ENCODE measurements at places on chromosomes 1 and 21.

DNA sequence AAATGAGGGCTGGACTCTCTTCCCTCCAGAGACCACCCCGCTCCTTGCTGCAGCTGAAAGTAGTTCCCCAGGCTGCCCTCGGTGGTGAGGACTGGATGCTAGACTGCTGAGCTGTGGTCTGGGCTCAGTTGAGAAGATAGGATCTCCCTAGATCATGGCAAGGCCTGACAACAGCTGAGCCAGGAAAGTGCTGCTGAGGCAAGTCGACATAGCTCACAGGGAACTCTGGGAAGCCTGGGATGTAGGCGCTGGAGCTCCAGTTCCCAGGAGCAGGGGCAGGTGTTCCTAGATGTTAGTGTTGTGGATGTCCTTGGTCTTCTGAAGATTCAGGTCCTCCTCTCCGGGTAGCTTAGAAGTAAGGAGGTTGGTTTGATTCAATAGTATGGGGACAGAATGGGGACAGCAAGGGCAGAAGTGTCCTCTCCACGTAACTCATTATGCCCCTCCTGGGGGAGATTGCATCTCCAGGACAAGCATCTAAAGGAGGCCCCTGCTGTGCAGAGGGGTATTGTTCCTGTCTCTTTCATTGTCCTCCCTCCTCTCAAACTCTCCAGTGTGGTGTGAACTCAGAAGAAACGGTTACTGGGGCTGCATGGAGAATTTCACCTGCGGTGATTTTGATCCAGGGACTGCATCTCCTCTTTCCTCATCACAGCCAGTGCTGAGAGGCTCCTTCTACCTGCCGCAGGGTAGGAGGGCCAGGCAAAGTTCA is 3.7 kb downstream of the CYB561D1 start:
- no peak for DNase-seq

DNA sequence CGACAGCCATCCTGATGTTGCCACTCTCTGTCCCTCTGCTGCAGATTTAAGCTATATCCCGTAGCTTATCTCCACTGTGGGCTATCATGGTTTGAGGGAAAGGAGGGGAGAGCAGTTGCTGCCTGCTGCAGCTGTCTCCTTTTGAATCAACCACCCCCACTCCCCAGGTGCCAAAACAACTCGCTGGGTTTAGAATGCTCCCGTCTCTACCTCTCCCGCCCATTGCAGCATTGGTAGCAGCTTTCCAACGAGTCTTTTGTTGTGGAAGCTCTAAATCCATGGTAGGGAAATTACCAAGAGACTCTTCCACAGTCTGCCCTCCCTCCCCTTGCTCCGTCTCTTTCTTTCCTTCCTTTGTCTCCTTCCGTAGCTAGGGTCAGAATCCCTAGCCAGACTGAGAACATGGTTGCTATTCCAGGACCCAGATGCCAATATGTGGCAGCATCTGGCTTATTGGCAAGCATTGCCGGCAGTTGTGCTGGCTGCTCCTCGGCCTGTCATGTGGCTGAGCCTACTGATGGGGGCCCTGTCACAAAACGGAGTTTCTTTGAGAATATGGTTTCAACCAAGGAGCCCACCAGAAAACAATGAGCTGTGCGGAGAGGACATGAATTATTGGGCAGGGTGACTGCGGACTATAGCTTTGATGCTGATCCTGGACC is 230.7 kb downstream of the RPS6KC1 start:
- no peak for DNase-seq

- DNase-seq, result no peak
Measured at GRCh38 chr1:183926983-183927382, 110.5 kb downstream of the COLGALT2 start.

GRCh38 chr1:201681375-201681774 is 142.4 kb downstream of the NAV1 start:
- DNase-seq, result no peak

- DNase-seq, result no peak
Measured at GRCh38 chr1:50474859-50475809, 51.9 kb upstream of the DMRTA2 start.

DNA sequence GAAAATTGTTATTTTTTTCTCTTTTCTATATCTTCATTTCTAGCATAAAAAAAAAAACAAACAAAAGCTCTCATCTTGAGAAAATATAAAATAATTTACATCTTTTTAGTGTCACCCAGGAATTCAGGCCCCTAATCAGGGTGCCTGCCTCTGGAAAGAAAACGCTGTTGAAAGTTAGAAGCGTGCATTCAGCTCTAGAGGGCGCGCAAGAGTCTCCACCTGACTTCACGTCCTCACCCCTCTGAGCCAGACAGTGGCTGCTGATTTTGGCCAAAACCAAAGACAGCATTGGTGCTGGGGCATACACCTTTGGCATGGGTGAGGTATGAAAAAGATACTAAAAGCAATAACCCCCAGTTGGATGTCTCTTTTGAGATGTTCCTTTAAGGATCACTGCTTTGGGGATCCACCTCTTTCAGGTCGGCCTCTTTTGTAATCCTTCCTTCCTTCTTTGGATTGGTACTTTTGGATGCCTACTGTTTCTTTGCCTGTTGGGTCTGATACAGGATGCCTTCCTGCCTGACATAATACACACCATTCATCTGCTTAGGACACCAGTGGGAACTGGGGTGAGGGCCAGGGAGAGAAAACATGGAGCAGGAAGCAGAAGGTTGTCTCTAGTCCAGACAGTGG is 77.6 kb upstream of the CHRM3 start:
- no peak for DNase-seq

DNA sequence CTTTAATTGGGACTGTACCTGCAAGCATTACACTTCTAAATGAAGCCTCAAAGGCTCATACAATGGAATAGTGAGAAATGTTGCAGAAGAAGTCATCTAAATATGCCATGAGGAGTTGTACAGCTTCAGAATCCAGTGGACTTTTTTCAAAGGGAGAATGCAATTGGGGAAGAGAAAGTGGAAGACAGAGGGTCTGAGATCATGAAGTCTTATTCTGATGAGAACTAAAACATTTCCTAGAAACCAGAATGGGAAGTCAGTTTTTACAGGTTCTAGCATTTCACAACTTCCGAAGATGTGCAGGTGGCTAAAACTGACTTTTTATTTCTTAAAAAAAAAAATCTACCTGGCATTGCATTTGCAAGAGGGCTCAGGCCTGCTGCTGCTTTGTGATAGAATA is 424.4 kb upstream of the RUNX1 start:
- DNase-seq, result no peak

DNA sequence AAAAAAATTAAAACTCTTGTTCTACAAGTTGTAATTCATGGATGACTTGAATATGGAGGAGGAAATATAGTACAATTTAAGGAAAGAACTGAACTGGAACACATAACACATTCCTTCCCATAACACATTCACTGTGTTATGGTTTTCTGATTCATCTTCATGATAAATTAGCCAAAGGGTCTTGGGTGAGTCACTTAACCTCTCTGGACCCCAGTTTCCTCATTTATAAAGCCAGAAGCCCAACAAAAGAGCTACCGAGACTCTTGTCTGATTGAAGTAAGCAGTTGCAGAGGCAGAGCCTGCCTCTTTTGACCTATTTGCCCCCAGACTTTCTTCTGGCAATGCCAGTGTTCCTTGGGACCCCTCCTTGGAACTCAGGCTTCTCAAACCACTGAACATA is 161.9 kb upstream of the KCTD3 start:
- no peak for DNase-seq

GRCh38 chr1:6347641-6348487 is 45.7 kb downstream of the ACOT7 start:
- no peak for DNase-seq

DNA sequence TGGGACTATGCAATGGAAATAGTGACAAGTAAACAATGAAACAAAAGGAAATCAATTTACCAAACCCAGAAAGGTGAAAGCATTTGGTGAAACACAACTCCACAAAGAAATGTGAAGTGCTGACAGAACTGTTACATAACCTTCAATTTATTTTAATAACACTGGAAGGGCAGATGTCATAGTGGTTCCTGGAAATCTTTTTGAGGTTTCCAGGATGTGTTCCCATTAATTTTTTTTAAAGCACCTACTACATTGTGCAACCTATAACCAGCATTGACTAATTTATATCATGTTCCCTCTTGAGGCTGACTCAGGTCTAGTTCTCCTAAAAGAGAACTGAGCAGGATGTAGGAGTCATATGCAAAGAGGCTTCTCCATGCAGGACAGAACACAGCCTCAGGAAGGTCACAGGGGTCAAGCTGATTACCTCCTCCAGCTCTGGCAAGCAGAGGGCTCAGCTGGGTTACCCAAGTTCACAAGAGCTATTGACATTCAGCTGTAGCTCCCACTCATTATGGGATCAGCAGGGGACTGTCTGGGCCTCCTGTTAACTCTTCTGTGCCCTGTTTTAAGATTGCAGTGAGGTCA is 157.1 kb upstream of the NRIP1 start:
- no peak for DNase-seq

DNA sequence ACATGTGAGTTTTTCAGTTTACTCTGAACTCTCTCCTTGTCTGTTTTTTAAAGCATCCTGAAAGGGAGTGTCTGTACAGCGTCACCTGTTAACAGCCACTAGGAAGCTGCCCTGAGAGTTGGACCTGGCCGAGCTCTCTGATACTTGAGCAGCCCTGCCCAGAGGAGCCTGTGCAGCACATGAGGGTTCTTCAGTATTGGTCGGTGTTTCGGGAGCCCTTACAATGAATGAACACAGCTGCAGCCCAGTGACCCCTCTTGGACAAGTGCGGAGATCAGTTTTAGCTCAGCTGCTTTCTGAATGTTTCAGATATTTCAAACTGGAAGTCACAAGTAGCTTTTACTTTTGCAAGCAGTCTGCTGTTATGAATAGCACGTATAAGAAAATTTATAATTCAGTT is 39.2 kb downstream of the ADARB1 start:
- no peak for DNase-seq

- DNase-seq, result no peak
Measured at GRCh38 chr1:48547561-48548220, 75.7 kb upstream of the SPATA6 start.

- DNase-seq, result no peak
Measured at GRCh38 chr21:42343963-42344510, 6.8 kb downstream of the TFF2 start.

- no peak for DNase-seq
Measured at GRCh38 chr1:223109581-223110026, 33.4 kb downstream of the TLR5 start.

- DNase-seq, result no peak
Measured at GRCh38 chr1:245953876-245954660, 553.0 kb downstream of the SMYD3 start.

DNA sequence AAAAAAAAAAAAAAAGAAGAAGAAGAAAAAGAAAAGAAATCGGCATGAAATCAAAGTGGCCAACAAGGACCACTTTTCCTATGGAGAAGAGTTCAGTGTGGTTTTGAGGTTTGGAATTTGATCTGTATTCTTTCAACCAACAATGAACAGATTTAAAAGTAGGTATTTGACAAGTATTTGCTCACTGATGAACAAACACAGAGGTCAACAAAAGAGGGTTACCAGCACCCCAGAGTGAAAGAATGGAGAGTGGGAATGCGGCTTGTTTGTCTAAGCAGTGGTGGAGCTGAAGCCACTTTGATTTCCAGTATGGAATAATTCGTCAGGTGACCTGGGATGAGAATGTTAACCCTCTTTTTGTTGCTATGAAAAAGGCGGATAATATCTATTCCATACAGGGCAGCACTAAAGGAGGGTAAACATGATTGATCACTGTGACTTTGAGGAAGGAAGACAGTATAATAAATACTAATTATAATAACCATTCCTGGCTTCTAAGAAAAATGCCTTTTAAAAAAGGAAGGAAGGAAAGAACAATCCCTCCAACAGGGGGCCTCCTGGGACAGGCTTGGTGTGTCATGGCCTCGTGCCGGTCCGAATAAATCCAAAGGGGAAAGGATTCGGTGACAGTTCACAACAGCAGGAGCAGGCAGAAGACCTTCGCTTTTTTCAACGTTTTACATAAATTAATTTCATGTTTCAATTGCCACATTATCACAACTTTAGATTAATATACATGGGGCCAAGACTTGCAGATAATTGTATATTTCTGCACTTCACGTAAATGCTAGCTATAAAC is 37.2 kb upstream of the SIM2 start:
- no peak for DNase-seq

- no peak for DNase-seq
Measured at GRCh38 chr1:201637282-201638079, 98.6 kb downstream of the NAV1 start.

GRCh38 chr1:39833621-39834385 is 45.1 kb upstream of the BMP8B start:
- no peak for DNase-seq

DNA sequence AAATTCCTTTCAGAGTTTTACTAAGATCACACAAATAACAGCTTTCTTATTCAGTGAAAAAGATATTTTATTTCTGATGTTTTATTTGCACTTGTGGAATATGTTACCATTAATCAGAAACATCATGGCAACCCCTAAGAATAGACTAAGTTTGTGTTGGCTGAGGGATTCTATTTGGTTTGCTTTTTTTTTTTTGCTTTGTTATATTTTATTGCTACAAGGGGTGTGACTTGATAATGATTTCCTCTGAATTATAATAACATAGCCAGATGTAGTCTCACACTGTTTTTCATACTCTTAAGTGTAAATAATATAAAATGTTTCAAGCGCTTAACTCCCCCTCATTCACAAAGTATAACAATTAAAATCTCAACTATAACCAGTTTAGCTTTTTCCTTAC is 20.0 kb downstream of the GLRX2 start:
- no peak for DNase-seq

DNA sequence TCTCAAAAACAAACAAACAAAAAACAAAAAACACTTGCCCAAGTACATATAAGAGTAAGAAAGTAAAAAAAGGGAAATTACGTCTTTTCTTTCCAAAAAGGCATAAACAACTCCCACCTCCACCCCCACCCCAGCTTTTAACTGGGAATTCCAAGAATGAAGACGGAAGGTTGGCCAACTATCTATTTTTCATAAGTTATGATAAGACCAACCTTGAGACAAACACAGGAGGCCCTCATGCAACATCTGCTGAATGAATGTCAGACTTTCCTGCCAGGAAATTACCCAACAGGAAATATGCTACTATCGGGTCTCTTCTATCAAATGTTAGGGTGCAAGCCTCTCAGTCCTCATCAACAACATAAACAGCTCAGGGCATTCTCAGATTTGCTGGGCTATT is 1.9 kb downstream of the BSDC1 start:
- DNase-seq, result no peak

- DNase-seq, result no peak
Measured at GRCh38 chr21:41985662-41986416, 24.3 kb downstream of the ZBTB21 start.

- no peak for DNase-seq
Measured at GRCh38 chr1:54027848-54028247, 9.9 kb upstream of the LDLRAD1 start.

- no peak for DNase-seq
Measured at GRCh38 chr21:19557046-19557445, 1153.5 kb upstream of the TMPRSS15 start.

- no peak for DNase-seq
Measured at GRCh38 chr1:153919876-153920852, 2.6 kb downstream of the GATAD2B start.

DNA sequence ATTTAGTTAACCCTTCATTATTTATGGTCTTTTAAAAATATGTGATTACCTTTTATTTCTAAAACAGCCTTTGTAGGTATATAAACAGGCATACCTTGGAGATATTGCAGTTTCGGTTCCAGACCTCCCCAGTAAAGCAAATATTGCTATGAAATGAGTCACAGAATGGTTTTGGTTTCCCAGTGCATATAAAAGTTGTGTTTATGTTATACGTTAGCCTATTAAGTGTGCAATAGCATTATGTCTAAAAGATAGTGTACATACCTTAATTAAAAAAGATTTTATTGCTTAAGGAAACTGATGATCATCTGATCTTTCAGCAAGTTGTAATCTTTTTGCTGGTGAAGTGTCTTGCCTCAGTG is 44.1 kb downstream of the XCL2 start:
- no peak for DNase-seq

GRCh38 chr1:248144513-248145198 is at the start of gene OR2M5:
Gene OR2M5, plus strand, starts transcription at chr1:248145148. Its CDS starts 0 bp downstream, at chr1:248145148.
- no peak for DNase-seq
